ENCODE measurements at places on chromosomes 6 and 20.

DNA sequence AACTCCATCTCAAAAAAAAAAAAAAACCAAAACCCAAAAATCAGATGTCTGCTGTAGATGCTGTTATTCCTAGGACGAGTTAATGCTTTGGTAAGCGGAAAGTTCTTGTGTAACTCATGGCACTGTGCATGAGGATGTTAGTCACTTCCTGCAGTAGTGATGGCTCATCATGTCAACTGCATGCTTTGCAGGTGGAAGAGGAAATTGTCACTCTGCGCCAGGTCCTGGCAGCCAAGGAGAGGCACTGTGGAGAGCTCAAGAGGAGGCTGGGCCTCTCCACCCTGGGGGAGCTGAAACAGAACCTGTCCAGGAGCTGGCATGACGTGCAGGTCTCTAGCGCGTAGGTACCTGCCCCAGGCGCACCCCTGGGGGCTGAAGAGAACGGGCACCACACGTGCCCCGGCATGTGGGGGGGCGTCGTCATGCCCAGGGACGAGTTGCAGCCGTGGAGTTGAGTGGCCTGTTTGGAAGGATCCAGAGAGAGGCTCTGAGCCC, 8.5 kb downstream of the TPD52L2 start:
- no peak for DNase-seq

DNA sequence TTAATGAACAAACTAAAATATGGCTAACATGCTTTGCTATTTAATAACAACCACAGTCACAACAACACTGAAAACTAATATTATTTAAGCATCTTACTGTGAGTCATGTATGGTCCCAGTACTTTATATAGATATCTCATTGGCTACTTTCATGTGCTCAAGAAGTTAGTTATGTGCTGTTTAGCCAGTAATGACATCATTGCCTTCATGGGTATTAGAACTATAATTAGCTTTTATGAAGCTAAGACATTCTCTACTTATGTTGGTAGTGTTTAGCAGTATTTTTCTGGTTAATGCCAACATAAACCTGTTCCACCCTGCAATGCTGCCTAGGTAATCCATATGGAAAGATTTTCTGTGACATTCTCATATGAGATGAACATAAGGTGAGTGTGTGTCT, 56.1 kb downstream of the ADGRG6 start:
- DNase-seq = no peak

DNA sequence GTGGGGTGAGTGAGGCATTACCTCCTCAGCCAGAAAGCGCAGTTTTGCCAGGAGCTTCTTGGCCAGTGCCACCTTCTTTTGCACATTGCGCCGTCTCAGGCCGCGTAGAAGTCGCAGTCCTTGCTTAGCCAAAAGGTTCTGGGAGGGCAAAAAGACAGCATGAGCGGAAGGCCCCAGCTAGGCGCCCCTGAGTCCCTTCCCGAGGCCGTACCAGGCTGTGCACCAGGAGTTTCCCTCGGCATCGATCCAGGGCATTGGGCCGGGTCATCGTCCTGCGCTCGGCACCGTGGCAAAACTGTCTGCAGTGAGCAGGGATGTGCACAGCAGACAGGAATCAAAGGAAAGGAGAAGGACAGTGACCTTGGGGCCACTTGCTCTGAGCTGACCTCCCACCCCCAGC, 20.2 kb upstream of the SPAG4 start:
- DNase-seq = no peak

DNA sequence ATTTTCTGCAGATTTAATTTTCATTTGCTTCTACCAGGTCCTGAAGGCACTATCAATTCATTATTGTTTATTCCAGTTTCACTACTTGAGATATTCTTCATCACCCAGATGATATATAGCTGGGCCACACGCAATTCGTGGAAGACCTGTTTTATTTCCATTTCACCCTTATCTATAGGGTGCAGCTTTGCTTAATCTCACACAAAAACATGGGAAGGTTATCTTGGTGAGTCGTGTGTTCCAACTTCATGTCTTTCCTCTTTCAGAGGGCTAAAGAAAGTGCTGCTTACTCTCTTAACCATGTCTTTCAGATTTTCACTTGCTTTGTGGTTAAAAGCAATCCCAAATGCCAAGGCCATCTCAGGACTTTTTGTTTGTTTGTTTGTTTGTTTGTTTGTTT, 194.0 kb downstream of the SOD2 start:
- no peak for DNase-seq

DNA sequence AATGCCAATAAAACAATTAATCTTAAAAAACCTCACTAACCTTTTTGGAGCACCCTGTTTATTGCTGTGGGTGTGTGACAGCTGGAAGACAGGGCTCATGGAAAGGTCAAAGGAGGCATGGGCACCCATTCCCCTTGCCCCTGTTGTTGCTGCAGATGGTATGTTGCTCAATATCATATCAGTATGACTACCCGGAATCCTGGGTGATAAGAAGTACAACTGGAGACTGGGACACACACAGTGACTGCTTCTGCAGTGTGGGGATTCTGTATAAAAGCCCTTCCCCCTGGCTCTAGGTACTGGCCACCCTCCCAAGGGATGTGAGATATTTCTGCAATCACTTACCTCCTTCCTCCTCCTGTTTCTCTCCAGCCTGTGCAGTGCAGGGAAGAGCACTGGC, 47.3 kb upstream of the IL20RA start:
- DNase-seq = no peak

- no peak for DNase-seq
Observed at GRCh38 chr6:147538821-147539220, 30.3 kb downstream of the SAMD5 start.

GRCh38 chr20:57695012-57695411, 14.8 kb downstream of the PMEPA1 start:
- no peak for DNase-seq

- DNase-seq = no peak
Observed at GRCh38 chr6:130679684-130680083, 147.5 kb upstream of the SMLR1 start.

DNA sequence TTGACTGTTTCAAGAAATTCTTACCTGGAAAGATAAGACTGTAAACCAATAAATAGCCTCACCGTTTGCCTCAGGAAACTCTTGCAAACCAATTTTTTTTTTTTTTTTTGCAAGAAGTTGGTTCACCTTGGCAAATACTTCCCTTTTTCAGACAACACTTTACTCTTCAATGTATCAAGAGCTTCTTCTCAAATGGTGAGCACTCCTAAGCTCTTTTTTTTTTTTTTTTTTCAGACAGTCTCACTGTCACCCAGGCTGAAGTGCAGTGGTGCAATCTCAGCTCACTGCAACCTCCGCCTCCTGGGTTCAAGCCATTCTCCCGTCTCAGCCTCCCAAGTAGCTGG, 22.7 kb upstream of the SNTA1 start:
- no peak for DNase-seq

DNA sequence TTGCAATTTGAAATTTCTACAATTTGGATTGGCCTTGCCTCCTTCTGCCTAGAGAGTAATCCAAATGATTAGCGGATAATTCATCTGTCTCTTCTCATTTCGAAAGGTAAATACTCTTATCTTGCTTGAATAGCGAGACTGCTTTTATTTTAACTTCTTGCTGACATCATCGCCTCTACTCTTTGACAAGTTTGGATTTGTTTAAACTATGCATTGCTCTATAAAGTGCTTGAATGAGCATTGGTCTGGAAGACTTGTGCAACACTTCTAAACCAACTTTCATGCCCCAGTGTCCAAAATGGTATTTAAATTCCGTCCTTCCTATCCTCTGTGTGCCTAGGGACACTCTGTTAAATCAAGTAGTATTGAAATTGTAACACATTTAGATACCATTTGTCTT, 384.1 kb upstream of the SLC35B3 start:
- no peak for DNase-seq

- no peak for DNase-seq
Observed at GRCh38 chr6:36917541-36918193, 31.9 kb downstream of the C6orf89 start.

- no peak for DNase-seq
Observed at GRCh38 chr6:15596186-15596896, 66.5 kb downstream of the DTNBP1 start.

DNA sequence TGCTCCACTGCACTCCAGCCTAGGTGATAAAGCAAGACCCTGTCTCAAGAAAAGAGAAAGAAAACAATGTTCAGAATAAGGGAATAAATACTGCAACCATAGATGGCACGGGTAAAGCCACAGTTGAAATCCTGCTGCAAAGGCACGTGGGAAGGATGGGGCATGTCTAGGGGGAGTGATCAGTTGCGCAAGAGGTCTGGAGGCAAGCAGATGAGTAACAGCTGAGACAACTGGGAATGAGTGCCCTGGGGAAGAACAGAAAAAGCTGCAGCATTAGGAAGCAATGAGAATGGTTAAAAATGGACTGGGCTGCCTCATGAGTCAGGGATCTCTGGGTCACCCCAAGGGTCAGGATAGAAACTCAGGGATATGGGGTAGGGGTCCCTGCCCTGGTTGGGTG, 96.3 kb downstream of the GMPR start:
- no peak for DNase-seq
